ENCODE measurements at places on chromosomes 7 and 10.

GRCh38 chr7:36316319-36316718, 73.3 kb upstream of the ANLN start:
- no peak for DNase-seq

DNA sequence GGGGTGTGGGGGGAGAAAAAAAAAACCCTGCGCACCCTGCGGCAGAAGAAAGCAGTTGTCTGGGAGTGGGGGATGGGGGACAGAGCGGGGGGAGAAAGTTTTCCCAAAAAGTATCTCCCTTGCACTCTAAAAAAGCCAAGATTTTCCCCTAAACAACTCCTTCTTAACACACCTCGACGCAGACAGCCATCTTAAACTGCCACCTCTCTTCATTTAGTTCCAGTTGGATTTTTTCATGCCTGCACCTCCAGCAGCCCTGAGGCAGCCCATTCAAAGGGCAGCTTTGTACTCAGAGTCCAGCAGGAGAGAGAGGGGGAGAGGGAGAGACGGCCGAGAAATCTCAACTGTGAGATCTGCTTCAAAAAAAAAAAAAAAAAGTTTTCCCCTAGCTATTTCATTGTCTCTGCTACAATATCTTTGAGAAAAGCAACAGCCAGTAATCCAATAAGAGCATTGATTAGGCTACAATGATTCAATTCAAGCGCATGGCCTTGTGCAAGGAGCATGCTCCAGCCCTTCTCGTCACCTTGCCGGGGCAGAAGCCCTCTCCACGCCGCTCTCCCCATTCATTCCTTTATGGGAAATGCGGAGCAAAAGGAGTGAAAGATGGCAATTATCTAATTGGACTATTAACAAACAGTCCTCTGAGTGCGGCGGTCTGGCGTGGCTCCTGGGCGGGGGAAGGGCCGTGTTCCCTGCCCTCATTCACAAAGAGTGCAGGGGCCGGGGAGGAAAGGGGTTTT, 939 bp upstream of the VAX1 start:
- DNase-seq: no peak

DNA sequence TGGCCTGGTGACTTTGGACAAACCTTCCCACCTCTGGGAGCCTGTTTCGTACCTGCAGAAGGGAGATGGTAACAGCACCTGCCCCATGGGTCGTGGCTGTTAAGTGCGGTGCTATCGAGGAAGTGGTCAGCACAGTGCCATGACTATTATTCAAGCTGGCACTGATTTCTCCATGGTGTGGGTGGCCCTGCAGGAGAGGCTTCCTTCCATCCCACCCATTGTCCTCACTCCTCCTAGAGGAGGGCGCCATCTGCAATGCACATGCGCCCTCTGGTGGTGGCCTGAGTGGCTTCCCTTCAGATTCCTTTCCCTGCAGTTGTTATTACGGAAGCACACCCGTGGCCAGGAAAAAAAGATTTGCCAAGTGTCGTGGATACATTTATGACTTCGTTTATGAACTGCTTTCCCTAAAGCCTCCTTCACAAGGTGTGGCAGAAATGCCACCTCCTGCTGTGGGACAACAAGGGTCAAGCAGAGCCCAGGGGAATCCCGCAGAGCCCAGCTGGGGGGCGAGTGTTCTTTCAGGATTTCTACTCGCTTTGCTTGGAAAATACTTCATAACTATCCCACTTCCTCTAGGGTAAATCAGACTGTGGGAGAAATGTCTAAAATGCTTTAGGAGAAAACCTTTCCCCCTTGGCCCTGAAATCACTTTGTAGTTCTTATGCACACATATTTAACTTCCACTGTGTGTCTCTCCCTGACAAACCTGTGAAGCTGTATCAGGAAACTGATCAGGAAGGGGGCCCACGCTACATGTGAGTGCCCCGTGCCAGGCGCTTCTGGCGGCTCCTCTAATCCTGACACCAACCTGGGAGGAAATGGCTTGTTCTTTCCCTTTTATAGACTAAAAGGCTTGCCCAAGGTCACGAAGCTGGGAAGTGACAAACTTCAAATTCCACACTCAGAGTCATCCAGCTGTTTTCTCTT, 98.0 kb upstream of the ANLN start:
- DNase-seq: peak; percentile 67

- no peak for DNase-seq
Measured at GRCh38 chr7:17027143-17027788, 145.5 kb upstream of the AGR3 start.

Measured in activated CD8-positive, alpha-beta memory T cell treated with anti-CD3 and anti-CD28 coated beads for 48 hours (primary cell).